ENCODE measurements at places on chromosomes 1 and 21. TPM values are rescaled to one million over a fixed set of nuclear protein-coding genes. Genes with fewer than 3 reads are reported as not detected.

DNA sequence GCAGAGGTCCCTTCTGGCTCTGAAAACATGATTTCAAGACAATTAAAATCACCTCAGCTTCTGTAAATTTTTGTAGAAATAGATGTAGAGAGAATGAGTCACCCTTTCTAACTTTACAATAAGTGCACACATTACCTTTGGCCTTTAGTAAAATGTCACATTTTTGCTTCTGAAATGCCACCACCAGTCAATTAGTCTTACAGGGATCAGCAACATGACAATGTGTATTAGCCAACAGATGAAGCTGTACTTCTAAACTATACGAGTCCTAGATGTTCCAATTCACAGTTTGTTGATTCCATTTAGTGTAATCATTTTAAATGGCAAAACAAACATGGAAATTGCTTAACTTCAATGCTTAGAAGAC, 23.1 kb downstream of the C21orf91 start:
- DNase-seq = no peak

DNA sequence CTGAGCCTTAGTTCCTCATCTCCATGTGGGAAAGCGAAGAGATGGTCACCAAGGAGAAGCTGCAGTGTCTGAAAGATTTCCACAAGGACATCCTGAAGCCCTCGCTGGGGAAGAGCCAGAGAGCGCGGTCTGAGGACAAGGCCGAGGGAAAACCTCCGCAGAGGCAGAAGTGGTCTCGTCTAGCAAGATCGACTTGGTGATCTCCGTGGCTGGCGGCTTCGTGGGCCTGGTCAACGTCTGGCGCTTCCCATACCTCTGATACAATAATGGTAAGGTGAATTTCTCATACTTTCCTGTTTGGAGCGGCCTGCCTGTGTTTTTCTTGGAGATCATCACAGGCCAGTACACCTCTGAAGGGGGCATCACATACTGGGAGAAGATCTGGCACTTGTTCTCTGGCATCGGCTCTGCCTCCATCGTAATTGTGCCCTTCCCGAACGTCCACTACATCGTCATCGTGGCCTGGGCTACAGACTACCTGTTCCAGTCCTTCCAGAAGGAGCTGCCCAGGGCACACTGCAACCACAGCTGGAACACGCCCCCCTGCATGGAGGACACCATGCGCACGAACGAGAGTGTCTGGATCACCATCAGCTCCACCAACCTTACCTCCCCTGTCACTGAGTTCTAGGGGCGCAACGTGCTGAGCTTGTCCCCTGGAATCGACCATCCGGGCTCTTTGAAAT, 841.1 kb upstream of the TMPRSS15 start:
- no peak for DNase-seq

- DNase-seq = no peak
These were observed 12.0 kb downstream of the VAV3 start for GRCh38 chr1:107952989-107953388.

DNA sequence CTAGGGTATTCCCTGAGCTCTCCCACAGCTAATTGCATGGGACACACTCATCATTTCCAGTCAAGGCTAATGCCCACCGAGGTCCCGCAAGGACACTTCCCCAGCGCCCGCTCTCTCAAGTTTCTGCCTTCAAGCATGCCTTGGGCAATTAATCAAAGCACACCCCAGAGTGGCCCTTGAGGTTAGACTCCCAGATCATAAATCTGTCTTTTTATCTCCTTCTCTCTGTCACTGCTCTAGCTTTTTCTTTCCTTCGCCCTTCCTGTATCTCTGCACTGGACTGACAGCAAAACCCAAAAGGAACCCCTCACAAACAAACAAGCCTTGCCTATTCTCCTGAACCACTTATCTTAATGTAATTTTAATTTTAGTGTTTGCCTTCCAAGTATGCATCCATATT, 7.9 kb upstream of the EXOSC10 start:
- DNase-seq = no peak

DNA sequence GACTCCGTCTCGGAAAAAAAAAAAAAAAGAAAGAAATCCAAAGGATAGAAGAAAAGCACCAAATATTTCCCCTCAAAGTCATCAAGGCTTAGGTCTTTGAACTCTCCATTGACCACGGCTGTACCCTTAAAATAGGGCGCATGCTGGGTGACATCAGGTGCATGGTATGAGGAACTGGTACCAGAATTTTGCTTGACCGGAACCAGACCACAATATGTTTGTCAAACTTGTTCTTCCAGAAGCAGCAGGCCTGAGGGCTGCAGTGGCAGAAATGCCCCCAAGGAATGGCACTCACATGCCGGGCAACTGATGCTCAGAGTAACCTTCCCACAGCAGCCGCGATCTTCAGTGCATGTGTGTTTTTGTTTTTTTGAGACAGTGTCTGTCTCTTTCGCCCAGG, 21.0 kb downstream of the RCC1 start:
- DNase-seq = no peak

Gene CALML6
- not detected for total RNA-seq

Gene LENEP
- 1.2 TPM for total RNA-seq

Gene THBS3
- total RNA-seq = 7.7 TPM

Data from frontal cortex (tissue), 4 donors.